Esophagus squamous epithelium (tissue), 5 donors: ENCODE measurements at places on chromosomes 2 and 18.

GRCh38 chr2:88067598-88067997, at the start of gene SMYD1:
TSS of gene SMYD1 (plus strand) at chr2:88067825. CDS start at chr2:88067865, 40 bp downstream.
- no peak for DNase-seq

- no peak for DNase-seq
These were observed 1329.7 kb upstream of the SLC39A10 start for GRCh38 chr2:194327196-194327888.

DNA sequence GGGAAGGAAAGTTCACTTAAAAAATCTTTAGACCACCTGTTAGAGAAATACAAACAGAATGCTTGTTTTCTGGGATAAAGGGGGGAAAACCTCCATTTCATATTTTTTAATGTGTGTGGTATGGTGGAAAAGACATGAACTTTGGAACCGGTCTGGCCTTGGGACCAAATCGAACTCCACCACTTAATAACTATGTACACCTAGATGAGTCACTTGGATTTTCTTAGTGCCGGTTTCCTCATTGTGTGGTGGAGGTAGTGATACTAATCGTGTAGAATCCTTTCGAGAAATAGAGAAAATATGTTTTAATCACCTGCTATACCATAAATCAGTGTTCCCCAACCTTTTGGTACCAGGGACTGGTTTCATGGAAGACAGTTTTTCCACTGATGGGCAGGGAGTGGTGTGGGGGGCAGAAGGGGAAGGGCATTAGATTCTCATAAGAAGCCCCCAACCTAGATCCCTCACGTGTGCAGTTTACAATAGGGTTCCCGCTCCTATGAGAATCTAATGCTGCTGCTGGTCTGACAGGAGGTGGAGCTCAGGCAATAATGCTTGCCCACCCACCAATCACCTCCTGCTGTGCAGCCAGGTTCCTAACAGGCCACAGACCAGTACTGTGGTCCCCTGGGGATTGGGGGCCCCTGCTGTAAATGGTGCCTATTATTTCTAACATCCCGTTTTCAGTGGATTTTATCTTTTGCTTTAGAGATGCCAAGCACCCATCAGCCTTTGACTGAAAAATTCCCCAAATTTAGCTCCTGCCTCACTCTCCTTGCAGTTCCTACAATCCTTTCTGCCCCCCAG, 308.8 kb downstream of the PRKCE start:
- DNase-seq, result no peak

- no peak for DNase-seq
These were observed 69.5 kb downstream of the KCNH7 start for GRCh38 chr2:162769066-162769465.

- no peak for DNase-seq
These were observed 40.7 kb downstream of the CMPK2 start for GRCh38 chr2:6824962-6825361.
